ENCODE measurements at places on chromosomes 2 and 18. TPM values are rescaled to one million over a fixed set of nuclear protein-coding genes. Genes with fewer than 3 reads are reported as not detected.

DLGAP1 gene
- total RNA-seq, result 9.1 TPM

PIEZO2 gene
- total RNA-seq, result 5.3 TPM

UBR3 gene
- total RNA-seq, result 11.3 TPM

BCL2 gene
- 2.3 TPM for total RNA-seq

CDKL4 gene
- total RNA-seq, result not detected

RASGRP3 gene
- not detected for total RNA-seq

PRSS56 gene
- not detected for total RNA-seq

MYOM1 gene
- 0.13 TPM for total RNA-seq

HOXD1 gene
- 2.0 TPM for total RNA-seq

HMSD gene
- 0.49 TPM for total RNA-seq

TEX44 gene
- total RNA-seq, result not detected

CD8B2 gene
- not detected for total RNA-seq

RAB17 gene
- total RNA-seq, result 0.63 TPM

MARCHF4 gene
- total RNA-seq, result 0.89 TPM

BOLA3 gene
- 75.8 TPM for total RNA-seq

SERPINB3 gene
- not detected for total RNA-seq

UGT1A3 gene
- not detected for total RNA-seq

RNF152 gene
- 7.5 TPM for total RNA-seq

RFTN2 gene
- total RNA-seq, result 0.16 TPM

UNC50 gene
- 26.6 TPM for total RNA-seq

DSG1 gene
- not detected for total RNA-seq

CRYGA gene
- total RNA-seq, result not detected

GREB1 gene
- 0.51 TPM for total RNA-seq

SPDYA gene
- not detected for total RNA-seq

SLC16A14 gene
- 1.6 TPM for total RNA-seq

CSRNP3 gene
- 1.4 TPM for total RNA-seq

ITGA6 gene
- total RNA-seq, result 20.9 TPM

UGT1A8 gene
- not detected for total RNA-seq

LAMA1 gene
- 17.5 TPM for total RNA-seq

SPAG16 gene
- total RNA-seq, result 18.0 TPM

OTOF gene
- total RNA-seq, result not detected

ATOH8 gene
- total RNA-seq, result 2.4 TPM

C2orf78 gene
- not detected for total RNA-seq

MYO5B gene
- 24.6 TPM for total RNA-seq

TMEM247 gene
- not detected for total RNA-seq

LOXHD1 gene
- total RNA-seq, result not detected

SKOR2 gene
- total RNA-seq, result not detected

HOXD3 gene
- 2.6 TPM for total RNA-seq

PPP4R1 gene
- total RNA-seq, result 51.8 TPM

RGPD3 gene
- total RNA-seq, result 0.13 TPM

CNGA3 gene
- total RNA-seq, result not detected

PKDCC gene
- 23.6 TPM for total RNA-seq

ABCG8 gene
- total RNA-seq, result not detected

ACVR1C gene
- under 0.01 TPM for total RNA-seq

CNRIP1 gene
- 15.1 TPM for total RNA-seq

TGFA gene
- 7.2 TPM for total RNA-seq
